ENCODE measurements at places on chromosomes 7 and 10. TPM values are rescaled to one million over a fixed set of nuclear protein-coding genes. Genes with fewer than 3 reads are reported as not detected.
A peak's percentile ranks its signal among the peaks of the same experiment; 100 is the strongest.

The SSC4D gene
- total RNA-seq, result 0.43 TPM

The DUSP5 gene
- 0.34 TPM for total RNA-seq

The ZNF107 gene
- total RNA-seq, result 9.1 TPM

- no peak overlapping the region for H3K27ac ChIP-seq
- H3K36me3 ChIP-seq, result no peaks in the 10 kb centered on the region
- no peak overlapping the region for H3K4me3 ChIP-seq
- peak; percentile 15 for DNase-seq
- H3K27me3 ChIP-seq, result no peaks in the 10 kb centered on the region
Measured at GRCh38 chr10:24929056-24929544, 23.3 kb downstream of the PRTFDC1 start.

GRCh38 chr10:95297402-95297801, 6.6 kb upstream of the PDLIM1 start:
- DNase-seq, result no peak
- no peak overlapping the region for H3K4me3 ChIP-seq
- H3K27me3 ChIP-seq, result peaks cover 47% of the 10 kb centered on the region
- H3K36me3 ChIP-seq, result no peaks in the 10 kb centered on the region
- H3K4me1 ChIP-seq, result peaks cover 8% of the 10 kb centered on the region
- no peak overlapping the region for H3K27ac ChIP-seq

- H3K4me3 ChIP-seq, result no peak overlapping the region
- no peaks in the 10 kb centered on the region for H3K4me1 ChIP-seq
- DNase-seq, result no peak
- no peak overlapping the region for H3K27ac ChIP-seq
- peaks cover 19% of the 10 kb centered on the region for H3K27me3 ChIP-seq
- no peaks in the 10 kb centered on the region for H3K36me3 ChIP-seq
Measured at GRCh38 chr7:101185258-101185839, 5.3 kb upstream of the NAT16 start.

GRCh38 chr10:129532838-129533237, 65.8 kb downstream of the MGMT start:
- H3K27me3 ChIP-seq, result no peaks in the 10 kb centered on the region
- peaks cover 7% of the 10 kb centered on the region for H3K4me1 ChIP-seq
- no peak for DNase-seq
- H3K27ac ChIP-seq, result no peak overlapping the region
- no peaks in the 10 kb centered on the region for H3K36me3 ChIP-seq

- H3K4me1 ChIP-seq, result peaks cover 38% of the 10 kb centered on the region
- H3K27ac ChIP-seq, result no peak overlapping the region
- H3K36me3 ChIP-seq, result no peaks in the 10 kb centered on the region
- no peak overlapping the region for H3K4me3 ChIP-seq
Measured at GRCh38 chr7:90766814-90767564, 170.9 kb downstream of the CDK14 start.

The ARHGEF5 gene
- 3.7 TPM for total RNA-seq

GRCh38 chr7:138458576-138459412, 1.3 kb upstream of the TRIM24 start:
- no peaks in the 10 kb centered on the region for H3K36me3 ChIP-seq
- H3K27ac ChIP-seq, result peak overlapping the region; percentile 15

The CHN2 gene
- 6.6 TPM for total RNA-seq

DNA sequence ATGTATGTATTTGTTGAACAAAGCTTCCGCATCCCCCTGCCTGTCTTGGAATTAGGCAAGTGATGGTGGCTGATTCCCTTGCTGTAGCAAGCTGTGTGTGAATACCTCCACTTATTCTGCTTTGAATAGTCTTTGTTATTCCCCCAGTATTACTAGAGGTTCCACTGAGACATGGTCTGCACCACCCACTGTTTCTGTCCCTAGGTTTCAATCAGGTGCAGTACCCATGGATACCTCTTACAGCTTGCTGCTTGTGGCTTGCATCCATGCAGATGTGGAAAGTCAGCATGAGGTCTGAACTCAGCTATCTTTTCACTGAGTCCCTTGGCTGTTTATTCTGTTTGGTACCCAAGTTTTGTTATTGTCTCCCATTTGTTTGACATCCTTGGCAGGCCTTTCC, 447.4 kb downstream of the GRM8 start:
- H3K4me1 ChIP-seq, result no peaks in the 10 kb centered on the region
- no peaks in the 10 kb centered on the region for H3K27me3 ChIP-seq
- H3K27ac ChIP-seq, result no peak overlapping the region
- H3K36me3 ChIP-seq, result no peaks in the 10 kb centered on the region
- H3K4me3 ChIP-seq, result no peak overlapping the region

The DPYSL4 gene
- 17.7 TPM for total RNA-seq

DNA sequence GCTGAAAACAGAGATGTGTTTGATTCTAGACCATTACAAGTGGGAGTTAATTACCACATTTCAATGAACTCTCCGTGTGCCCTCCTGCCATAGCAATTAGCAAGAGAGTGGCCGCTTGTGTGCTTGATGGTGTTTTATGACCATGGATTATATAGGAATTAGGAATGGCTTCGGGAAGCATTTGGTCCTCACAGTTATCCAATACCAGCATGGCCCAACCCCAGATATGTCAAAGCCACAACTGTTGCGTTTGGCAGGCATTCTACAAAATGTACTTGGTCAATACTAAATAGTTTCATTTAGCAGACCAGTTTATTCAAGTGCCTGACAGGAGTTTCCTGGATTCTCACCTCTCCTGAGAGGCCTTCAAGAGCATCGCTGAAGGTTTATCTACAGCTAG, 509.0 kb upstream of the GALNT17 start:
- peaks cover 36% of the 10 kb centered on the region for H3K4me1 ChIP-seq
- H3K4me3 ChIP-seq, result no peak overlapping the region
- DNase-seq, result no peak
- H3K27ac ChIP-seq, result no peak overlapping the region
- H3K36me3 ChIP-seq, result no peaks in the 10 kb centered on the region

The MKX gene
- total RNA-seq, result not detected

The ANK3 gene
- 54.1 TPM for total RNA-seq

GRCh38 chr10:132164761-132165278, 21.9 kb upstream of the DPYSL4 start:
- no peak overlapping the region for H3K27ac ChIP-seq
- peaks cover 4% of the 10 kb centered on the region for H3K4me1 ChIP-seq
- no peak overlapping the region for H3K4me3 ChIP-seq
- H3K36me3 ChIP-seq, result no peaks in the 10 kb centered on the region

GRCh38 chr7:2164646-2165045, 68.1 kb downstream of the MAD1L1 start:
- peaks cover 28% of the 10 kb centered on the region for H3K4me1 ChIP-seq
- no peak overlapping the region for H3K4me3 ChIP-seq
- no peaks in the 10 kb centered on the region for H3K27me3 ChIP-seq
- H3K36me3 ChIP-seq, result no peaks in the 10 kb centered on the region
- no peak for DNase-seq
- H3K27ac ChIP-seq, result no peak overlapping the region

Data from neural progenitor cell (in vitro differentiated cells).